ENCODE measurements at places on chromosomes 5 and 9.

DNA sequence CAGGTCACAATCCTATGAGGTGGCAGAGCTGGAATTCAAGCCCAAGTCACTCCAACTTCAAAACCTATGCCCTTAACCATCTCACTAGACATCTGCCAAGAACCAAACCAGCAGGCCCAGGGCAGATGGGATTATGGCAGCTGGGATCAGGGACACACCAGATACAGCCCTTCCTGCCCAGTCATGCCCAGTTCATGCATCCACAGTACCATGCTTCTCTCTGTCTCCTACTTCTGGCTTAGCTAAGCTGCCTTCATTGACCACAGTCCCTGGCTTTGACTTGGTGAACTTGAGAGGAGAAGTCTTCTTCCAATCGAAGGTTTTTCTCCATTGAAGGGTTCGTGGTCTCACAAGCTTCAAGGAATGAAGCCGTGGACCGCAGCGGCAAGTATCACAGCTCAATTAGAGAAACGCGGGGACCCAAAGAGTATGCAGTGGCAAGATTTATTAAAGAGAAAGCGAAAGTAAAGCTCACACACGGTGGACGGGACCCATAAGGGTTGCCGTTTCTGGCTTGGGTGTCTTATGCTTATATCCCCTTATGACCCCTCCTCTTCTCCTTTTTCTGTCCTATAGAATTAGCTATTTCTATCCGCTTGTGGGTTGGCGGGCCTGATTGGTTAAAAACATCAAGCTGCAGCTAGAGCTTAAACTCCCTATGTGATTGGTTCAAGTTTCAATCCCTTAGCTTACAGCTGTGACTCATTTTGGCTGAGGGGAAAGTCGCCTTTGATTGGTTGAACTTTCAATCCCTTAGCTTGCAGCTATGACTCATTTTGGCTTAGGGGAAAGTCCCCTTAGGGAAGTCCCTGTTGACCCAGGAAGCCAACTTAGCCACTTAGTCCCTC lies 101.2 kb downstream of the TRIM36 start:
- peak; percentile 45 for DNase-seq

- DNase-seq, result no peak
These were observed 212.3 kb upstream of the MPDZ start for GRCh38 chr9:13491493-13492424.

- DNase-seq, result peak; percentile 11
These were observed 20.4 kb downstream of the DCAF12 start for GRCh38 chr9:34106110-34106509.

- no peak for DNase-seq
These were observed 122.2 kb downstream of the FGF10 start for GRCh38 chr5:44266882-44267576.

DNA sequence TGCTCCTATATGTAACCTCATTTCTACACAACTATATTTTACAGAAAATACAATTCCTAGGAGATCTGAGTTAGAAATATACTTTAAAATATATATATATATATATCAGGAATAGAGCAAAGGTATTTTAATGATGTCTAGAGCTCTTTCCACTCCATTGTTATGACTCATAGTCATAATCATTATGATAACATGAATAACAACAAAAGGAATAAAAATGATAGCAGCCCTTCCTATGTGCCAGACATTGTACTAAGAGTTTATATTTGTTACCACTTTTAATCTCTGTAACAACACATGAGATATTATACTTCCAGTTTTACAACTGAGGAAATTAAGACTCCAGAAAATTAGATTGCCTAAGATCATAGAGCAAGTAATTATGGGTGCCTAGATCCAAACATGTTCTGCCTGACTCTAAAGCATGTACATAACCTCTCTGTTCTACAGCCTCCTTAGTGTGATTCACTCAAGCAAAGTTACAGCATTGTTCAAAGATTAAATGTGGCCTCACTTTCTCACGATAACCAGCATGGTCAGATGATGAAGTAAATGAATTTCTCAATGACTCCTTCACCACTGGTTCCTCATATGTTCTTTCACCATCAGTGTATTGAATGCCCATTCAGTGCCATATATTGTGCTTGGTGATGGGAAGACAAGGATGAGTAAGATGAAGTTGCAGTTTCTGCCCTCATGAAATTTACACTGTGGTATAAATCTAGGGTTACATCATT lies 452.1 kb downstream of the EFNA5 start:
- DNase-seq, result peak; percentile 95

GRCh38 chr5:2699231-2699630 lies 52.2 kb downstream of the IRX2 start:
- DNase-seq, result no peak

DNA sequence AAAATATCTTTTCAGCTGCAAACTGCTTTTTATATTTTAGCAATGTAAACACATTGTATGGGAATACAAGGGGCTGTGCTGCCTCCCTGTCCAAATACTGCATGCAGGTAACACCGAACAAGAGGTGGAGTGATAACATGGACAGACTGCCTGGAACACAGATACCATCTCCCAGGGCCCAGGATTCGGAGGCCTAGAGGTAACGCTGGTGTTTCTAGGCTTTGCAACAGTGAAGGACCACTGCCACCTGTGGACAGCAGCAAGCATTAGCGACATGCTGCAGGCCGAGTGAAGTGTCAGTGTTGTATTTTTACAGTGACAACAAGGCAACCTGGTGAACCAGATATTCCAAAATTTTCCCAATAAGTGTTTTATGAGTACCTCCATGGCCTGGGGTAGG lies 379.1 kb downstream of the DMRT2 start:
- no peak for DNase-seq

DNA sequence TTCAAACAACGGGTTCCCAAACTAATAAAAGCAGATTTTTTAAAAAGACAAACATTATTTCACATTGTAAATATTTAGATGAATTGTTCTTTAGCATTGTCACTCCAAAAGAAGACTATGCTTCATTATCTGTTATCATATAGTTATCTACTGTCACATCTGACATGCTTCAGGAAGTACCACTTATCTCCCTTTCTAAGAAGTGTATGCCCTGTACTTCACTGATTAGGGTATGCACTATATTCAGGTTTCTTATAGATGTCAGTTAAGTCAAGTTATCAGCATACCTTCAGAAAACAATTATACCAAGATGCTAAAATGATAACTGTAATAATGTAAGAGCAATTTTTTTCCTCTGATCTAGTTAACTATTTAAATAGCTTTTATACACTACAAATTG lies 40.4 kb downstream of the LMBRD2 start:
- DNase-seq, result no peak

GRCh38 chr9:14627513-14627912 lies 65.7 kb downstream of the ZDHHC21 start:
- DNase-seq, result no peak

DNA sequence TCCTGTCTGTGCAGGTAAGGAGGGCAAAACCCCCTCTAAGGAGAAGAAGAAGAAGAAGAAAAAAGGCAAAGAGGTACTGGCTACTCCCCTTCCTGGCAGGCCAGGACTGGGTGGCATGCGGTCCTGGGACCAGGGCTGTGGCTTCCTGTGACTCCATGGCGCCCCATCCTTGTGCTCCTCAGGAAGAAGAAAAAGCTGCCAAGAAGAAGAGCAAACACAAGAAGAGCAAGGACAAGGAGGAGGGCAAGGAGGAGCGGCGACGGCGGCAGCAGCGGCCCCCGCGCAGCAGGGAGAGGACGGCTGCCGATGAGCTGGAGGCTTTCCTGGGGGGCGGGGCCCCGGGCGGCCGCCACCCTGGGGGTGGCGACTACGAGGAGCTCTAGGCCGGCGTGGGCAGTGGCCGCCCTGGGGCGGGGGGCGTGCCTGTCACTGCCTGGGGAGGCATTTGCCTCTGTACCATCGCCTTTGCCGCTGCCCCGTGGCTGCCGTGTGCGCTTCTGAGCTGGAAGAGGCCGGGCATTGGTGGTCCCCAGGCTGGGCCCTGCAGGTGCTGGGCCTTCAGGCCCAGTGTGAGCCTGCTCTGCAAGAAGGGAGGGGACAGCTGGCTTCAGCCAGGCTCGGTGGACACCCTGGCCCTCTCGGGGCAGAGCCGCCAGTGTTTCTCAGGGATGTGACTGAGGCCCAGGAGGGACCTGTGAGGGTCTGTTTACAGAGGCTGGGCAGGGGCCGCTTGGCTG lies 2.0 kb upstream of the AJM1 start:
- no peak for DNase-seq

GRCh38 chr9:80485420-80486250 lies 913.9 kb downstream of the TLE4 start:
- DNase-seq, result no peak

DNA sequence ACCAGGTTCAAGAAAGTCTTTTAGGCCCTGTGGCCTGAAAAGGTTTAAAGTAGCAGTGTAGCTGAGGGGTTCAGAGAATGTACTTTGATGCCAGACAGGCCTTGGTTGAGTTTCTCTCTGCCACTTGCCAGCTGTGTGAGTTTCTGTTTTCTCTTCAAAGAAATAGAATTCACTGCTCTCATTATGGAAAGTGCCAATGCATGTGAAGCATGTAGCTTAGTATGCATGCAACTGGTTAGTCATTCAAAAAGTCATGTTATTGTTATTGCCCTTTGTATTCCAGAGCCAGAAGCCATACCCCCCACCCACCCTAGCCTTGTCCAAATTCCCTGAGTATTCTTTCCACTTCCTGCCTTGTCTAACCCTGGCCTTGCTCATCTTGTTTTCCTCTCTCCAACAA lies 101.7 kb downstream of the ADRB2 start:
- DNase-seq, result no peak

GRCh38 chr5:79418276-79418675 lies 95.7 kb downstream of the HOMER1 start:
- DNase-seq, result peak; percentile 6

GRCh38 chr5:58262226-58262625 lies 197.7 kb downstream of the PLK2 start:
- no peak for DNase-seq

- no peak for DNase-seq
These were observed 14.0 kb upstream of the JAK2 start for GRCh38 chr9:4970970-4971641.

GRCh38 chr9:21383627-21384026 lies 1.6 kb downstream of the IFNA2 start:
- DNase-seq, result no peak

- peak; percentile 42 for DNase-seq
These were observed 186.3 kb downstream of the NR3C1 start for GRCh38 chr5:143217065-143217803.

DNA sequence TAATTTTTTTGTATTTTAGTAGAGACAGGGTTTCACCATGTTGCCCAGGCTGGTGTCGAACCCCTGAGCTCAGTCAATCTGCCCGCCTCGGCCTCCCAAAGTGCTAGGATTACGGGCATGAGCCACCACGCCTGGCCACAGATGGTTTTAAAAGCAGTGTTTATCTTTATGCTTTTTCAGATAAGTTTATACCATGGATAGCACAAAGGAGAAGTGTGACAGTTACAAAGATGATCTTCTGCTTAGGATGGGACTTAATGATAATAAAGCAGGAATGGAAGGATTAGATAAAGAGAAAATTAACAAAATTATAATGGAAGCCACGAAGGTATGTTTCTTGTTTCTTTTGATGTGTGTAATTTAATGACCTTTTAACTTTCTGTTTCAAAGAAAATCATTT lies 35.1 kb downstream of the POLK start:
- DNase-seq, result no peak

GRCh38 chr9:14068690-14069089 lies 245.3 kb downstream of the NFIB start:
- no peak for DNase-seq
